Astrocyte of the spinal cord (primary cell): ENCODE measurements at places on chromosomes 6 and 20.
A peak's percentile ranks its signal among the peaks of the same experiment; 100 is the strongest.

DNA sequence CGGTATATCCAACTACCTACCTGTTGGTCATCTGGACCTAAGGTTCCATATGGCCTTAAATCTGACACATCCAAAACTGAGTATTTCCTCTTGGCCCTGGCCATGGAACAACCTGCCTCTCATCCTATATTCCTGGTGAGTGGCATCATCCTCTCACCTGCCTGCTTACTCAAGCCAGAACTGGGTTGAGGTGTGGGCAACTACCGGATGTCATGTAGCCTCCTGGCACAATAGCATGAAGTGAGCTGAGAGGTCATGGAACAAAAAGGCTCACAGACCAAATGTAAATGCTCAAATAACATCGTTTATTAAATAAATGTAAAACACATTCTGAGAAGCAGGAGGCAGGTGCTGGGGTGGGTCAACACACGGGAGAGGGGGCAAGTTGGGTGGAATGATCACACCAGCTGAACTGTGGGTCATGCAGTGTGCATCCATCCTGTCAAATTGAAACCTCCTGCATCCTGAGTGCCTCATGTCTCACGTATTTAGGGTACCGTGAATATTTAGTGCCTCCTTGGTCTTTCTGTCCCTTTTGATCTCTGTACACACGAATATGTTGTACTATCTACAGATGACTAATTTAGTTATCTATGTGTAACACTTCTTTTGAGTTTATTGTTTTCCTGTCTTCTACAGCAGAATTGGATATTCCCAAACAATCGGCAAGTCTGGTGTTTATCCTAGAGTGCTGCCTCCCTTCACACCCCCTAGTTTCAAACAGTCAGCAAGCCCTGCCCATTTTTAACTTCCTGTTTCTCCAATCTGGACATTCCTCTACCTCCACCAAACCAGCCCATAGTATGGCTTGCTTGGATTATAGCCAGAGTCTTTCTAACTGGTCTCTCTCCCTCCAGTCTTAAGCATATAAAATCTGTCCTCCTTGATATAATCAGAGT lies 7.9 kb upstream of the POU5F1 start:
- DNase-seq = no peak

GRCh38 chr6:27140999-27141528 lies 106.4 kb upstream of the PRSS16 start:
- no peak for DNase-seq

DNA sequence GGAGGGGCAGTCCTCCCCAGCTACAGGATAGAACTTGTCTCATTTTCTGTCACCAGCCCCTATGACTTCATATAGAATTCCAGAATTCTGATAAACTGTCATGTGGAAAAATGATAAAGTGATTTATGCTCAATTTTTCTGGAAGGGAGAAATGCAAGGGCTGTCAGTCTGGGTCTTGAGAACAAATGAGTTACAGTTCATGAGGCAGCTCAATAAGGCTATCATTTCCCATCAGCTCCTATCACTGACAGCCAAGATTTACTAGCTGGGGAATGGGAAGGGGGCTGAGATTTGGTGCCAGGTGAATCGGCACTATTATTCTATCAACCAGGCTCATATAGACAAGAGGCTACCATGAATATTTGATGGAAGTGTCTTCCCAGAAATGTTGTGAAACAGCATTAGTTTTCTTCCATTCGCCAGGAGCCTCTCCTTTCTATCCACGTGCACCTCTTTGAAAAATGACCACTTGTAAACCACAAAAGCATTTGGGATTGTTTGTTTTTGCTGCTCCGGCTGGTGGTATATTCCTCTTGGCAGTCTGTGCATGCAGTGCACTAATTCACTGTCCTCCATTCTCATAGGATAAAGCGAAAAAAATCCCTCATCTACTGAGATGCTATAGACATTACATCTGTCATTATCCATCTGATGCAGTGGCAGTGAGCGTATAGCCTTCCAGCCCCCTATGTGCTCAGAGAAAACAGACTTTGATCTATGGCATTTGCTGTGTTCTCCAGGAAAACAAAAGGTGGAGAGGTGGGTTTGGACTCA lies 528.7 kb upstream of the RNF217 start:
- DNase-seq = peak; percentile 7

GRCh38 chr20:45069261-45069660 lies 31.7 kb downstream of the KCNS1 start:
- DNase-seq = no peak

GRCh38 chr6:53440336-53440945 lies 91.7 kb upstream of the ELOVL5 start:
- DNase-seq = no peak

GRCh38 chr6:43242908-43243663 lies at the start of gene TTBK1:
TSS of gene TTBK1 (plus strand) at chr6:43243481. CDS start at chr6:43246661, 3,180 bp downstream.
- DNase-seq = no peak

GRCh38 chr6:17536586-17536985 lies 63.5 kb upstream of the FAM8A1 start:
- no peak for DNase-seq

GRCh38 chr6:75196081-75196687 lies 9.7 kb downstream of the COL12A1 start:
- DNase-seq = peak; percentile 39

DNA sequence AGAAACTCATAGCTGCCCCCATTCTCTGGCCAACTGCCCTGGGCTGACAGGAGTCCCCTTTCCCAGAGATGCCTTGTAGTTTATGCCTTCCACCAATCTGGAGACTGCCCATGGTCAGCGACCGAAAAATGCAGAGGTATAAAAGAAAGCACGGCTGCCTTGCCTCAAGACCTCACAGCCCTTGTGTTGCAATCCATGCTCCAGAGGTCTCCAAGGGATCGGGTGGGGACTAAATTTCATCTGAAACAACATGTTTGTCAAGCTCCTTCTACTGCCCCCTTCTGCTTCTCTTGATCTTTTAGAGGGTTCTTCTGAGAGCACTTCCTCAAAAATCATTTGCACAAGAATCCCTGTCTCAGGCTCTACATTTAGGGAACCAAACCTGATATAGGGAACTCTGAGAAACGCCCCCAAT lies 128.8 kb downstream of the PLCB1 start:
- DNase-seq = no peak

DNA sequence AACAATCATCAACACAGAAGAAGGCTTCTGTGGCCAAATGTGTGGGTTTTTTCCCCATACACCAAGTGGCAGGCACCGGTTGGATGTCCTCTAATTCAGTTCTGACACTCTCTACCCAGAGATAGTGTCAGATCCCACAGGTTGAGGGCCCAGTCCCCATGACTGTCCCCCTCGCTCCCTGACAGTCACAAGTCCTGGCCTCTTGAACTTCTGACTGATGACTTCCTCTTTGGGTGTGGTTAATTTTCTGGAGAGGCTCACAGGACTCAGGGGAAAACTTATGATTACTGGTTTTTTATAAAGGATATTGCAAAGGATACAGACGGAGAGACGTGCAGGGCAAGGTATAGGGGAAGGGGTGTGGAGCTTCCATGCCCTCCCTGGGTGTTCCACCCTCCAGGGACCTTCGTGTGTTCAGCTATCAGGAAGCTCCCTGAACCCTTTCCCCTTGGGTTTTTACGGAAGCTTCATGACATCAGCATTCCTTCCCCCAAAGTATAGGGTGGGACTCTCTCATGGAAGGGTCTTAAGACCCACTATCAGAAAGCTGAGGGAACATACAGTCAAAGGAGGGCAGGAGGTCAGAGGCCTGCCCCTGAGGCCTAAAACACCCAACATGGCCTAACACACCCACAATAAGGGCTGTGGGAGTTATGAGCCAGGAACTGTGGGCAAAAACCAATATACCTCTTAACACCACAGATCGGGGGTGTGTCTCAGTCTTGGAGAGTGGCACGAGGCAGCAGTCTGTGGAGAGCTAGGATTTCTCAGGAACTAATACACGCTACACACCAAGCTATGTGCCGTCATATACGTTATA lies 33.3 kb downstream of the FARS2 start:
- no peak for DNase-seq

- no peak for DNase-seq
Measured at GRCh38 chr6:33297406-33297955, 1.3 kb downstream of the RGL2 start.

- DNase-seq = no peak
Measured at GRCh38 chr20:58570204-58570859, 55.1 kb upstream of the APCDD1L start.

GRCh38 chr6:77487808-77488425 lies 24.6 kb upstream of the HTR1B start:
- DNase-seq = no peak

GRCh38 chr6:54014440-54014839 lies 96.8 kb upstream of the MLIP start:
- no peak for DNase-seq

GRCh38 chr6:134577998-134578397 lies 260.1 kb upstream of the SGK1 start:
- DNase-seq = peak; percentile 28

GRCh38 chr6:96196633-96197032 lies 180.9 kb downstream of the FUT9 start:
- no peak for DNase-seq

DNA sequence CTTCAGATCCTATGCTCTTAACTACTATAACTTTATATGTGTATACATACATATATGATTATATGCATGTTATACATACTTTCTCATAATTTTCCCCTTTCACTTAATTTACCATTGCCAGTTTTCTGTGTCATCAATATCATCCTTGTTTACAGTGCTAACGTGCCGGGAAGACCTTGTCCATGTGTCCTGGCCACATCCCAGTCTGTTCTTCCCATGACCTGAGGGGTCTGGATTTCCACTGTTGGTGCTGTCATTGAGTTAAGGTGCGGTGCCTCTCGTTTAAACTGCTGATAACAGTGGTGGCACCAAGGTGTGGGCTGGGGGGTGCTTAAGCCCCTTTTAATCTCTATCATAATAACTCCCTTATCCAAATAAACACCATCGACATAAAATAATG lies 8.5 kb upstream of the SDCBP2 start:
- DNase-seq = no peak

DNA sequence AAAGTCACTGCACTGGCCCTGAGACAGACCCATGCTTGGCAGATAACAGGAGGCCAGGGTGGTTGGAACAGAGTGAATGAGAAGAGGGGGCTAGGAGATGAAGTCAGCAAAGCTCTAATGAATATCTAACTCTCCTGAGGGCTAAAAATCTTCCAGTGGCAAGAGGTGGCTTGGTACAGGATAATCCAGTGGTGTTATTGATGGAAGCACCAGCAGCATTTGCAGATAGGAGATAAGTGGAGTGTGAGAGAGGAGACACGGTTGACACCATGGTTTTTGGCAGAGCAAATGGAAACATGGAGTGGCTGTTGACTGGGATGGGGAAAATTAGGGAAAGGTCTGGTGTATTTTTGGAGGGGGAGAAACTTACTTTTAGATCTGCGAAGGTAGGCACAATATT lies 363.0 kb downstream of the ARHGAP18 start:
- DNase-seq = no peak

DNA sequence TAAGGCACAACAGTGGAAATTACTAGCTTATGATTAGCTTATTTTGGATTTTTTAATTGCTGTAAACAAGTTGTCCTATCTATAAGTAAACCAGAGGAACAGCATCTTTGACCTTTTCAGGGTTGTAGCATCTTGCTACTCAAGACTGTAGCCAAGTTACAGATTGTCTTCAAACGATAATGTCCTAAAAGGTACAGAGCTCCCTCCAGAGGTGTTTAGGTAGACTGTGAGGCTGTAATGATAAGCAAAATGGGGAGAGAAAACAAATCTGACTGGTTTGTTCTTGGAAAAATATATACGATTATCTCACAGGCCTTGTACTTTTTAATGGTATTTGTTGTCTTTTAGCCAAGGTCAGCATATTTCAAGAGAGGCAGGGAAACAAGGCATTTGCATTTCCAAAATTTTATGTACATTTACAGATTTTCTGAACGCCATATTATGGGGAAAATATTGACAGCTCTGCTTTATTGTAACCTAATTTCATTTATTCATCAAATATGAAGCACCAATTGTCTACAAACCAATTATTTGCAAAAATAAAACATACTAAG lies 273.4 kb downstream of the MEI4 start:
- peak; percentile 7 for DNase-seq

DNA sequence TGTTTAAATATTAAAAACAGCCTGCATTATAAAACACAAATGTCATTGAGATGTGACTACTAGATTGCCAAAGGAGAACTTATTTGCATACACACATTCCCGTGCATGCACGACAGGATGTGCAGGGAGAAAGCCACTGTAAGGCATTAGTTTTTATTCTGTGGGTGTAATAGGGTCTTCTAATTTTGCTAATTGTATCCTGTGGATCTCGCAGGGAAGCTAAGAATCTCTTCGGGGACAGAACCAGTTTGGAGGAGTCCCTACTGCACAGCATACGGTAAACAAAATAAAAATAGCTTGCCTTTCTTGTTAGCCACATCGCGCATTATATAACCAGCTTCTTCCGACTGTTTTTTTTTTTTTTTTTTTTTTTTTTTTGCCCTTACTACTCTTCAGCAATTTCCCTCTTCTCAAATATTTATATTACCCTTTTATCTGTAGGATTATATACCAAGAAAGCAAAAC lies 2.0 kb downstream of the ATXN1 start:
- DNase-seq = peak; percentile 54

GRCh38 chr6:27825025-27825793 lies 87.0 kb downstream of the OR2B2 start:
- no peak for DNase-seq

DNA sequence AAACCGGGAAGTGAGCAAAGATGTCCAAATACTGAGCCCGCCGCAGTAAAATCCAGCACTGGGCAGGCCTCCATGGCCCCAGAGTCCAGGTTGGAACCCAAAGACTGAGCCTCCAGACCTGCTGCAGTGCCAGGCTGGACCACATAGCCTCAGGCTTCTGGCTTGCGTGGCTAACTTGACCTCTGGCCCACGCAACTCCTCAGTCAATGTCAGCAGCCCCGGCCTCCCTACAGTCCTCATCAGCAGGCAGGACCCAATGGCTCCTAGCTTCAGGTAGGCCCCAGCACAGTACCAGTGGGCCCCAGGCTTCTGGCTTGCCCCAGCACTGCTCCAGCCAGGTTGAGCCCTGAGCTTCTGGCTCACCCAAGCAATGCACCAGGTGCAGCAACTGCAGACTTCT lies 245.1 kb upstream of the AFDN start:
- DNase-seq = no peak

DNA sequence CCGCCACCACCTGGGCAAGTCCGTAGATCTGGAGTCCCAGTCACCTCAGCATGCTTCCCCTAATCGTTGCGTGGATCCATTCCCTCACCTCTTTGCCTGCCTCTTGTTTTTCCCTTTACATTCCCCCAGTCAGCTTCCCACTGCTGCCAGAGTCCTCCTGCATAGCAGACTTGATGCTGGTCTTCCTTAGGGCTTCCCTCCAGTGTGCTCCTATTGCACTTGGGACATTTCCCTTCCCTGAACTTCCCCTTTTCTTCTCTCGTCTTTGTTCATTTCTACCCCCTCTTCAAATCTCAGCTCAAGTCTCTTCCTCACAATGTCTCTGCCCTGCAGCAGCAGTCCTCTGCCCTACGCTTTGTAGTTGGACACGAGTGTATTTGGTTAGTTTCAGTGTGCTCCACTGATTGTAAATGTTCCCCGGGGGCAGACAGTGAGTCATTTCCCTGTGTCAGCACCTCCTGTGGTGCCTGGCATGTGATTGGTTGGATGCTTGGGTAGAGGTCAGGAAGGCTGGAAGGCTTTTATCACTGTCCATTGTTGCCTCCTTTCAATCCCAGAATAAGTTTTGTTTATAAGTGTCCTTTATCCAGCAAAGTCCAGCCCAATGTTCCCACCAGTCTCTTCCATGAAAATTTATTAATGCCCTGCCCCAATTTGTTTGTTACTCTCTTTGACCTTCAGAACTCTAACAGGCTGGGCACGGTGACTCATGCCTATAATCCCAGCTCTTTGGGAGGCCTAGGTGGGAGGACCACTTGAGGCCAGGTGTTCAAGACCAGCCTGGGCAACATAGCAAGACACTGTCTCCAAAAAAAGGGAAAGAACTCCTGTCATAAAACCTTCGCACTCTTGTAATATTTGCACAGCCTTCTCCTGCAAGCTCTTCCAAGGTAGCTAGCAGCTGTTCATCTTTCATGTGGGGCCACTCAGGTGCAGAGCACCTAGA lies 38.3 kb downstream of the FAM120B start:
- peak; percentile 90 for DNase-seq
